ENCODE measurements at places on chromosomes 7 and 10. TPM values are rescaled to one million over a fixed set of nuclear protein-coding genes. Genes with fewer than 3 reads are reported as not detected.

DNA sequence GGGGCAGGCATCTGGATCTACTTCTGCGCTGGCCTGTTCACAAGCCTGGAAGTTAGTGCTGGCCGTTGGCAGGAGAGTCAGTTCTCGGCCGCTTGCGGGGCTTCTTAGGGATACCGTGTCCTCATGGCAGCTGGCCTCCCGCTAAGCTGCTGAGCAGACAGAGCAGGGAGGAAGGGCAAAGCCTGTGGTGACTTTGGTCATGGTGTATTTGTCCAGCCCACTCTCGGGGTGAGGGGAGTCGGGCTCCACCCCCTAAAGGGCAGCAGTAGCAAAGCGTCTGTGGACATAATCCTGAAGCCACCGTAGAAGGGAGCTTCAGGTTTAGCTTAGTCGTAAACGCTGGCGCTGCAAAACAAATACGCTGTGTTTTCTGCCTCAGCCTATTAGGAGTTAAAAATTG, 12.2 kb downstream of the UBE3C start:
- DNase-seq: peak; percentile 8

HKDC1 gene
- polyA plus RNA-seq: 15.4 TPM

CPA2 gene
- polyA plus RNA-seq: 0.46 TPM

FAM13C gene
- polyA plus RNA-seq: 10.0 TPM
